A549 treated with dexamethasone at 1 μM for 4 hours (cell line): ENCODE measurements at places on chromosomes 16 and 17. TPM values are rescaled to one million over a fixed set of nuclear protein-coding genes. Genes with fewer than 3 reads are reported as not detected.

Gene CMC2
- total RNA-seq, result 96.7 to 124 TPM (median 103 TPM) in 5 replicates

Gene CPNE7
- total RNA-seq, result 53.4 to 85.8 TPM (median 69.6 TPM) in 5 replicates

Gene TBX2
- 3.2 to 5.7 TPM (median 4.8 TPM) in 5 replicates for total RNA-seq

Gene SDK2
- total RNA-seq, result 1.1 to 2.4 TPM (median 1.9 TPM) in 5 replicates

Gene TMEM238L
- not detected in 5 replicates for total RNA-seq

Gene KRTAP16-1
- total RNA-seq, result not detected in 5 replicates

Gene C17orf78
- total RNA-seq, result not detected in 5 replicates

Gene SLC6A4
- total RNA-seq, result 0.06 to 0.12 TPM in 2 of 5 replicates, not detected in the others

Gene HEXD
- 10.1 to 14.1 TPM (median 13.0 TPM) in 5 replicates for total RNA-seq

Gene TGFB1I1
- total RNA-seq, result 42.8 to 62.0 TPM (median 54.3 TPM) in 5 replicates

Gene TMC7
- 4.9 to 7.2 TPM (median 6.2 TPM) in 5 replicates for total RNA-seq

Gene NPIPB9
- total RNA-seq, result 1.1 to 2.2 TPM (median 1.6 TPM) in 5 replicates

Gene KRT36
- total RNA-seq, result 0.06 TPM in 1 of 5 replicates, not detected in the others

Gene CLEC3A
- total RNA-seq, result not detected in 5 replicates

Gene PLA2G10
- total RNA-seq, result 0.28 to 0.66 TPM (median 0.37 TPM) in 5 replicates

Gene EIF3CL
- total RNA-seq, result 69.7 to 108 TPM (median 77.8 TPM) in 5 replicates

Gene CHD9
- total RNA-seq, result 13.0 to 22.3 TPM (median 17.5 TPM) in 5 replicates

Gene ARL5C
- not detected in 5 replicates for total RNA-seq

Gene TMEM88
- 0.16 to 1.2 TPM (median 0.64 TPM) in 5 replicates for total RNA-seq
